Caudate nucleus (tissue), 63 donors: ENCODE measurements at places on chromosomes 1 and 21.

DNA sequence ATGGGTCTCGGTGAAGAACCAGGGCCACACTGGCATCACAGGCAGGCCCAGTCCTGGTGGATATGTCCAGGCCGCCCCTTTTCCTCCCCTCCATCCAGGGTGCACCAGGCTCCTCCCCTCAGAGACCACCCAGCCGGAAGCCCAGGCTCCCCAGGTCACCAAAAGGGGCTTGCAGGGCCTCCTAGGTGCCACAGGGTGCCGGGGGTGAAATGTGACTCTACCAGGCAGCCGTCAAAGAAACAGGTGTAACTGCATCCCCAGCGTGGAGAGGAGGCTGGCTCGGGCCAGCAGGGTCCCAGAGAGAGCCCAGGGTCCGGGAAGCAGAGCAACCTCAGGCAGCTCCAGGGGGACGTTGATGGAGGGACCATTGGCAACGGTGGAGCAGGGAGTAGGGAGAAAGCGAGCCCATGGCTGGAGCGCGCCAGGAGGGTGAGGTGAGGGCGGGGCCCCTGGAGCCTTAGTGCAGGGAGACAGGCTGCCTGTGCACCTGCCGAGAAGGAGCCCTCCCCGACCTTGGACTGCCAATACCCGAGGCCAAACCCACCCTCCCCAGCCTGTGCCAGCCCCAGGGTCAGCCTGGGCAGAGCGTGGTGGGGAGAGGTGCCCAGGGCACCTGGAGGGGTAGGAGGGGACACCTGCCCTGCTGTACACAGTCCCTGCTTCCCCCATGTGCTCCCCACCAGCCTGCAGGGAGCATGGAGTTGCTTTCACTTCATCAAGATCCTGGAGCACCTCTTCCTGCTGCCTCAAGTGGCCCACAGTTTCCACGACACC lies 48.3 kb upstream of the POFUT2 start:
- DNase-seq, result no peak

DNA sequence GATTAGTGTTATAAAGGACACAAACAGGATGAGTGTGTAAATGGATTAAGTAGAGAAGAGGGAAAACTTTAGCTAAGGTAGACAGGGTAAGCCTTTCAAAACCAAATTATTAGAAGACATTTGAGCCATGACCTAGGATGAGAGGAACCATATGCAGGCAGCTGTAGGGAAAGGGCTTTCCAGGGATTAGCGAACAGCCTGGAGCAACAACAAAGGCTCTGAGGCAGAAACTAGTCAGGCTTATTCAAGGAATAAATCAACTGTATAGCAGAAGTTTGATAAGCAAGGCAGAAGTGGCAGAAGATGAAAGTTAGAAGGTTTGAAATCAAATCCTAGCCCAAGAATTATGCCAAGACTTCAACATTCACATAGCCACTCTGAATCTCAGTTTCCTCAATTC lies 21.3 kb downstream of the AIDA start:
- DNase-seq, result no peak

DNA sequence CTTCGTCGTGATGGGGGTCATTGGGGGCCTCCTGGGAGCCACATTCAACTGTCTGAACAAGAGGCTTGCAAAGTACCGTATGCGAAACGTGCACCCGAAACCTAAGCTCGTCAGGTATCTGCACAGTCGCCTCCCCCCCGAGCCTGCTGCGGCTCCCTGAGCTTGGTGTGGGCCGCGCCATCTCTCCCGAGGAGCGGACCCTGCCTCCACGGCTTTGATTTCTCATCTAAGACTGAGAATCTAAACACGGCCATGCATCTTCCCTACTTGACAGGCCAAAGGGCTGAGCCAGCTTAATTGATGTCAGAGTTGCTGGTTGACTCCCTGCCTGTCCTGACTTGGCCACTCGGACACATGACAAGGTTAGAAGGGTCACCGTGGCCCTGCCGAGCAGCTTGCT lies 19.1 kb downstream of the NPPA start:
- no peak for DNase-seq

GRCh38 chr1:11961230-11961629 lies 19.0 kb upstream of the MFN2 start:
- peak; percentile 16 for DNase-seq
